ENCODE measurements at places on chromosomes 5 and 9.

- DNase-seq: no peak
These were observed 18.6 kb upstream of the SLC6A19 start for GRCh38 chr5:1182633-1183423.

DNA sequence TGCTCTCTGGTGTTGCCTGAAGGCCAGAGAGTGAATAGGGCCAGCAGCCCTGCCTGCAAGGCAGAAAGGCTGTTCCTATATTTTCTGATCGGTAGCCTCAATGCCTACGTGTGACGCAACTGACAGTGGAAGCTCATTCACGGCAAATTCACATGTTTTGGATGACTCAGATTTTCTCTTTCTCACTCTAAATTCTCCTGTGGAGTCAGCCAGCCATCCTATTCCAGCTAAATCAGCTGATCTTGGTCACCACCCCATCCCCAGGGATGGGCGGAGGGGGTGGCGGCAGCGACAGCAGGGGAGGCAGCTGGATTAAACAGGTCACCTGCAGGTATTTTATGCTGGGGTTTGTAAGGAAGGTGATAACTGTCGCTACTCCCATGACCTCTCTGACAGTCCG is 52.3 kb downstream of the ZNF510 start:
- no peak for DNase-seq

DNA sequence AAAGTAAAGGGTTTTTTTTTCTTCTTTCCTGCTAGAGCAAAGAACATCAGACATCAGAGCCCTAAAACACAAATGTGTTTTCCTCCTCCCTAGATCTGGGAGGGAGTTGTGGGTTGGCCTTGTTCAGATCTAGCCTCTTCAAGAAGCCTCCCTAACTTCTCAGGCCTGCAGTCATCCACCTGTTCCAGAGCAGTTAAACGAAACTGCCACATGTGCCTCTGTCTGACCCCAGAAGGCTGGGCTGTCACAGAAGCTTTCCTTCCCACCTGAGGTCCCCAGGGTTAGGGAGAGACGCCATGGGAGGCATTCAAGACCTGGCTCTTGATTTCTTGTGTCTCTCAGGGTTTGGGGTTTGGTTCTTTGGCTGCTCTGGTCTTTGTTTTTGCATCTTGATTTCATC is 87.0 kb downstream of the DAB2IP start:
- DNase-seq: no peak

DNA sequence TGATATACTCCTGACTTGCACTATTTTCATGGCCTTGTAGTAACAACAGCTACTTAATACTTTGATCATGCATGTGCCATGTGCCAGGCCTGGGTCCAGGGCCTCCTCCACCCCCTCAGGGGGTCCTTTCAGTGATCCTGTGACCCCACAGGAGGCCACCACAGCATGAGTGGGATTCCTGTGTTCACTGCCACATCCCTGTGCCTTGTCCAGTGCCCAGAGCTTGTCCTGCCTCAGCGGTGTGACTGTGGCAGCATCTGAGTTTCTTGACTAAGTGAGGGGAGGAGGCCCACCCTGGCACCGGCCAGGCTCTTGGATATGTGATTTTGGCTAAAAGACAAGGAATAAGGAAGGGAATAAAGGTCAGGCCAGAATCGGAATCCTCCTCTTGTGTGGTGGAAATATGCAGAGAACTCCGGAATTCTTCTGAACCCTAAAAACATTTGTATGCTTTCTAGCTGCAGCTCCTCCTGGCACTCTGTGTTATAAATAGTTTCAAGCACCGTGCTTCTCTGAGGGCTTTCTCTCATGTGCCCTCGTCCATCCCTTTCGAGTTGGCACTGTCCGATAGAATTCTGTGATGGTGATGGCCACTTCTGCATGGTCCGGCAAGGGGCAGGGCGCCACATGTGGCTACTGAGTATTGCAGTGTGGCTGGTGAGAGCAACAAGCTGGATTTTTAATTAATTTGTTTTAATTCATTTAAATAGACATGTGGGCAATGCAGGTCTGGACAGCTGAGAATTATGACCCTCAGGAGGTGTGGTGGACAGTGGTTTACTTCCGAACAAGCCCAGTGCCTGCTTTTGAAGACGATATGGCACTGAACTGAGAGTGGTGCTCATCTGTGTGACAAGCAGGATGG is 31.8 kb downstream of the TENT4A start:
- DNase-seq: no peak

GRCh38 chr5:107874795-107875194 is 204.1 kb upstream of the EFNA5 start:
- DNase-seq: no peak

- no peak for DNase-seq
These were observed 16.0 kb upstream of the ANGPTL2 start for GRCh38 chr9:127138444-127138843.

GRCh38 chr9:131296906-131297500 is 7.5 kb downstream of the PLPP7 start:
- no peak for DNase-seq

GRCh38 chr9:106039151-106039935 is 345.0 kb downstream of the TMEM38B start:
- no peak for DNase-seq

- DNase-seq: no peak
These were observed 51.6 kb upstream of the C5orf46 start for GRCh38 chr5:147957901-147958300.

- no peak for DNase-seq
These were observed 815.5 kb downstream of the TLE1 start for GRCh38 chr9:80873861-80874260.

GRCh38 chr5:146340260-146341081 is 1.8 kb downstream of the POU4F3 start:
- peak; percentile 28 for DNase-seq

DNA sequence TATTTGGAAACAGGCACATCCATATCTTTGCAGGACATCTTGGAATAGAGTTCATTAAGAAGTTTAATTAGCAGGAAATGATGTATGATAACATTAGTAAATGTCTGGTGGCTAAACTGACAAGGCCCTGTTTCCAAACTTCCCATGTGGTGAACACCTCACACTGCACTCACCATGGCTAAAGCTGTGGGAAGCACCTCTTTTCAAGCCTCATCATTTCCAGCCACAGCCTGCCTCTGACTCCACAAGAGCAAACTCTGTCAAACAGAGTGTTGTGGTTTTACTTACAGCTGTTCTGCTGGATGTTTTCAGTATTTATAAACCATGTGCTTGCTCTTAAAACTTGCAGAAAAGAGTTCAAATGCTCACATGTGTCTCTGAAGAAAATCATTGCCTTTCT is 14.9 kb upstream of the NDUFB6 start:
- DNase-seq: no peak

GRCh38 chr9:19976226-19976625 is 187.4 kb upstream of the SLC24A2 start:
- DNase-seq: no peak

- no peak for DNase-seq
These were observed 69.7 kb upstream of the ADCY2 start for GRCh38 chr5:7325975-7326913.

DNA sequence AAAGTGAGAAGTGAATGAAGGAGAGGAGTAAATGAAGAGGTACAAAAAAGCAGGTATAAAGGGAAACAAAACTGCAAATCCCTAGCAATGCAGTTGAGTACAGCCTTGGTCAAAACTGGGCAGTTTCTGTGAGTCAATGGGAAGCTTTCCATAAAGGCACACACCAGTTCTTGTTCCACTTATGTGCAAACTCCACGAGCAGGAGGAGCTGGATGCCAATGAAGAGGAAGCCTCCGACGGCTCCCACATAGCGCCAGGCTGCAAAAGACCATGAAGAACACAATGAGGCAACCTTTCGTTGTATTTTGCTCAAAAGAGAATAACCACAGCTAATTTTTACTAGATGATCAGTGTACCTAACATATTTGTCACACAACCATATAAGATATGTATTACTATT is 81.1 kb downstream of the SERINC5 start:
- no peak for DNase-seq
